ENCODE measurements at places on chromosomes 13 and 19. TPM values are rescaled to one million over a fixed set of nuclear protein-coding genes. Genes with fewer than 3 reads are reported as not detected.

The TLE5 gene
- 173 TPM for total RNA-seq

The LILRB1 gene
- total RNA-seq = not detected

The FREM2 gene
- under 0.01 TPM for total RNA-seq

The NALCN gene
- 1.5 TPM for total RNA-seq

The CYP2A6 gene
- total RNA-seq = not detected

The FAM83E gene
- 1.0 TPM for total RNA-seq

The SLC10A2 gene
- total RNA-seq = not detected

The MAB21L1 gene
- 0.77 TPM for total RNA-seq

The ZNF835 gene
- total RNA-seq = 3.6 TPM

The LPAR2 gene
- total RNA-seq = 1.0 TPM

The IZUMO2 gene
- not detected for total RNA-seq

The ZNF69 gene
- total RNA-seq = 7.1 TPM

The SMIM24 gene
- total RNA-seq = not detected

The LILRA2 gene
- total RNA-seq = not detected

The INSR gene
- total RNA-seq = 25.4 TPM

The KLK6 gene
- not detected for total RNA-seq

The ZNF730 gene
- 1.0 TPM for total RNA-seq

The FFAR3 gene
- not detected for total RNA-seq

The AZU1 gene
- total RNA-seq = 0.17 TPM

The KCNK6 gene
- 3.0 TPM for total RNA-seq

The KIR3DL2 gene
- total RNA-seq = not detected

The LSM14A gene
- 97.8 TPM for total RNA-seq

The SYNGR4 gene
- not detected for total RNA-seq

The SULT2A1 gene
- not detected for total RNA-seq

The TYK2 gene
- 72.4 TPM for total RNA-seq

The IL11 gene
- 0.66 TPM for total RNA-seq

The RINL gene
- total RNA-seq = 2.6 TPM

The SYNE4 gene
- under 0.01 TPM for total RNA-seq

The CGB5 gene
- not detected for total RNA-seq

The TINCR gene
- total RNA-seq = 0.17 TPM

The PSG6 gene
- total RNA-seq = 0.17 TPM

The CEACAM19 gene
- 3.1 TPM for total RNA-seq

The MED4 gene
- total RNA-seq = 25.4 TPM

The ZNF761 gene
- total RNA-seq = 9.2 TPM

The CYP4F8 gene
- total RNA-seq = not detected

The GDF15 gene
- total RNA-seq = 210 TPM

The ZIC2 gene
- not detected for total RNA-seq

The GPC6 gene
- total RNA-seq = 33.7 TPM

The DEDD2 gene
- total RNA-seq = 17.8 TPM

The JSRP1 gene
- not detected for total RNA-seq

The ONECUT3 gene
- total RNA-seq = not detected

The SMIM7 gene
- 58.1 TPM for total RNA-seq

The CACNG6 gene
- total RNA-seq = not detected

The CLEC17A gene
- not detected for total RNA-seq

The TMC4 gene
- 0.26 TPM for total RNA-seq

The SIGLEC5 gene
- not detected for total RNA-seq

The DCT gene
- under 0.01 TPM for total RNA-seq

All from fibroblast of lung (primary cell).